ENCODE measurements at places on chromosomes 2 and 18.
A peak's percentile ranks its signal among the peaks of the same experiment; 100 is the strongest.

GRCh38 chr2:37573451-37574388 is 97.7 kb downstream of the CDC42EP3 start:
- no peak for DNase-seq

DNA sequence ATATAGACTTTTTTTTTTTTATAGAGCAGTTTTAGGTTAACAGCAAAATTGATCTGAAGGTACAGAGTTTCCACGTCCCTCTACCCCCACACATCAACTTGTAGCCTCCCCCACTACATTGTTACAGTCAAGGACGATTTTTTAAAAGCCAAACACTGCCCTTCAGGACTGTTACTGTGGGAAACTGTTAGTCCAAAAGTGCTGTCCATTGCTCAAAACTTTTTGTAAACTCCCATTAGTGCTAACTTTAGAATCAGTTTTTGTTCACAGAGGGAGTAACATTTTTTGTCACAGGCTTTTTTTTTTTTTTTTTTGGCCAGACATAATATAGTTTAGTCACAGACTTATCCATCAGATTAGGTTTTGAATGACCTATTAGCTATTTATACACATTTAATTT is 24.1 kb downstream of the ELP2 start:
- no peak for DNase-seq

DNA sequence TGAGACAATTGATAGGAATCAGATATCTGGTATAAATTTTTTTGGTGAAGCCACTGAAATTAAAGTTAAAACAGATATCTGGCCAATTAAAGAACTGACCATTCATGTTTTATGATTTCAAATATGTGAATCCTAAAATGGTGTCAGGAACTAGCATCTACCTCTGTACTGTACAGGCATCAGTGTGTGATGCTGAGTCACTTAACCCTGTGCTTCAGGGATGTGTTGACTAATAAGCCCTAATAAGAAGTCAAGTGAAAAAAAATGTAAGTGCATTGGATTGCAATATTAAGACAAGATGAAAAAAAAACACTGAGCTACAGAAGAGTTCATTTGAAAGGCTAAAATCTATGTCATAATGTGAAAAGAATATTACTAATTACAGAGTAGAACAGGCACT is 9.1 kb upstream of the UNC80 start:
- DNase-seq: no peak

- DNase-seq: no peak
These were observed 797 bp downstream of the ANO7 start for GRCh38 chr2:241189093-241189855.

DNA sequence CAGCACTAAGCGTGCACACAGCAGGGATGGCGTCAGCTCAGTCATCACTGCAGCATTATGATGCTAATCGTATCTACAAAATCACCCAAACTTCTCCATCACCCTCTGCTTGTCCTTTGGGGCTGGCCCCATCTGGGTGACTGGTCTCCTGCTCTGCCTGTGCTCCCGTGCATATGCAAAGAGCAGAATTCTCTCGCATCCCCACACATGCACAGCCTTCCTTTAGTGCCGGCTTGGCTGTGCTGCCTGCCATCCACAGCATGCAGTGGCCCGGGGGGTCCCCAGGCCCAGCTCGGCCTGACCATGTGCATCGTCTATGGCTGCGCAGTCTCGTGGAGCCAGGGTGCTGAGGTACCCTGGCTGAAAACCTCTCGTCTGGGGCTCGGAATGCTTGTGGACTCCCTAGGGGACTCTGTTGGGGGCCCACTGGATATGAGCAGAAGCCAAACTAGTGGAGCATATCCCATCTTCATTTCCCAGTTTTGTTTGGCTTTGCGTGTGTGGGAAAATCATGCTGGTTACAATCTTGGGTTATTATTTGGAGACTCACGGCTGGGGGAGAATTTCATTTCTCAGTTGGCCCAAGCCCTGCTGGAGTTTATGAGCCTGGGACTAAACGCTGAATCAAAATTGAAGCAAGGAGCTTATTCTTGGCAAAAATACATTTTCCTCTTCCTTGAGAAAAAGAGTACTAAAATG is 70.9 kb upstream of the HS6ST1 start:
- no peak for DNase-seq

DNA sequence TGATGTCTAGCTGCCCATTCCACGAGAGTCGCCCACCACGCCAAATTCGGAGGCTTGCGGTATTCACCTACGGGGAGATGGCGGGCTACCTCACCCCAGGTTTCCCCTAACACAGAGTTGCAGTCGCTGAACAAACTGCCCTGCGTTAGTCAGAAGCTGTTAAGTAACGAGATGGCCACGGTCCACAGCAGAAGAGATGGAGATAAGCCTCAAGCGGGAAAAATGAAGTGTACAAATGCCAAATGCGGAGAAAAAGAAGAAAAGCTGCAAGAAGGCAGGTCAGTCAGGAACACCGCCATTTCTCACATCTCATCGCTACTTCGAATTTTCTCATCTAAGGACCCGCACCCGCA is 425 bp downstream of the ASB3 start:
- DNase-seq: peak; percentile 43

DNA sequence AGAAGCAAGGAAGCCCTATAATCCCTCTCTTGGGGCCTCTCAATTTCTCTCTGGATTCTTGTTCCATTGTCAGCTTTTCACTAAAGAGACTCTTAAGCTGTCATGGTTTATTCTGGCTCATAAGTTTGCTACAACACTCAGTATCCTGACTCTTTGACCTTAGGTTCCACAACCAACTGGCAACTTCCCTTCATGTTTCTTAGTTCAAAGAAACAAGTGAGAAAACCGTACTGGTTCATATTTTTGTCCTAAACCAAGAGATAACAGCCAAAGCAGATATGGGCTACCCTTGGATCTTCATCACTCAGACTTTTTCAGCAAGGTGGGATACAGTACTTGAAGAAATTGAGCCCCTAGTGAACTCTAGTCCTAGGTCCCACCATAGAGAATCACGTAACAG is 109.9 kb upstream of the CRIM1 start:
- no peak for DNase-seq

- no peak for DNase-seq
These were observed 100.6 kb downstream of the MSH2 start for GRCh38 chr2:47503481-47504070.

GRCh38 chr2:64874593-64874992 is 114.6 kb upstream of the SLC1A4 start:
- DNase-seq: no peak
